Stimulated activated CD4-positive, alpha-beta T cell treated with anti-CD3 and anti-CD28 coated beads, Interleukin-12 subunit alpha, Interleukin-12 subunit beta, amount 100 ng/mL, for 4 hours (primary cell): ENCODE measurements at places on chromosomes 5 and 9.

DNA sequence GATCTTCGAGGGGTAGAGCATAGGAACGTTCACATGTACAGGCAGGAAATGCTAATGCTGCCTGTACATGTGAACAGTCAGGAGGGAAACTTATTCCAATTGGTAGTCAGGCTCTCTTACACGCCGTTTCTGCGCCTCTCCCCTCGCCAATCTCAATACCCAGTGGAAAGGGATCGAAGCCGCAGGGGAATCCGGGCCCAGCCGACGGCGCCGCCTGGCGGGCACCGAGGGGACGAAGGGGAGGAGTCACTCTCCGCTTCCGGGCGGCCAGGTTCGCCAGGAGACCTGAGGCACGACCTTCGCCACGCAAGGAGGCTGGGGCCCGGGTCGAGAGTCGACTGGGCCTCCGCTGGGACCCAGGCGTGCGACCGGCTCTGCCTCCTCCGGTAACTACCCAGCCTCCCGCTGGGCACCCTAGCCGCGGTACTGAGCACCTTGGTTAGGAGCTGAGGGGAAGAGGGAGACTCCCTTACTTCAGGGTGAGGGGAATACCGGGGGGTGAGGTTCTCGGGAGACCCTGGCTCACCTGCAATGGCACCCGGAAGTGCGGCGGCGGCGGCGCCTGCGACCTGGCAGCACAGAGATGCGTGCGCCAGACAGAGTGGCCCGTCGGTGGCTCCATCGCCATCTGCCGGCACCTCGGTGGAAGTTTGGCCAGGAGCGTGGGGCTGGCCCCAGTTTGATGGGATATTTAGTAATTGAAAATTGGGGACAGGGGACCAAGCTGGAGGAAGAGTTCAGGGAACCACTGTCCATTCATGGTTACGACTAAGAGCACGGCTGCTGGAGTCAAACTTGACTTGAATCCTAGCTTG lies at the start of gene PIGO:
Gene PIGO (minus strand): TSS at position 557 of the 815 bp plus-strand sequence. CDS start 1,026 bp downstream, outside the sequence.
- DNase-seq = peak; percentile 89

DNA sequence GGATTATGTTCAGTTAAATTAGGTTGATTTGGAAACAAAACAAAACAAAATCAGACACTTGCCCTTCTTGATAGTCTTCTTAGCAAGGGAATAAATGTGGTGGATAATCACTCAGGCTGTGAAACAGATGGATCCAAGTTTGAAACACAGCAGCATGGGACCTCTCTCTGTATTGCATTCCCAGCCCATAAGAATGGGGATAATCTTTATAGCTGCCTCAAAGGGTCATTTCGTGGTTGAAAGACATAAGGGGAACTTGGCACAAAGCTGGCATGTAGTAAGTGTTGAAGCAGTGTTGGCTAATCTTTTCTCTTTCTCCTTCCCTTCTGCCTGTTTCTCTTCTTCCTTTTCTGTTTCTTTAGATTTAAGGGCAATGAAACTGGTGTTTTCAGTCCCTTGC lies 333.9 kb upstream of the TLE4 start:
- DNase-seq = no peak

DNA sequence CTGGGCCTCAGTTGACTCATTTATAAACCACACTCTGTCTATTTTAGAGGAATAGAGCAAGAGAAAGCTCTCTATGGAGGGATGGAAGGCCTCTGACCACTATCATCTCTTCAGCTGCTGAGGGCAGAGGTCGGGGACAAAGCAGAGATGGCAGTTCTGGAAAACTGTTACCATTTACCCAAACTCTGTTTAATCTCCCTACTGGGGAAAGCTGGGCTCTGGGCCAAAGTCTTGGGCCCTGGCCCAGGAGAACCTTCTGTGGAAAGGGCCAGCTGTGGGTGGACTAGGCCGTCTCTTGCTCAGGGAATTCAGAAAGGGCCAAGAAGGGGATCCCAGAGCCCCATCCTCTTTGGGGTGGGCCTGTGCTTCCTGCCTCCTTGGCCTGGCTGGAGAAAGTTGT lies 100.0 kb downstream of the PSD2 start:
- DNase-seq = no peak

GRCh38 chr5:120638449-120638848 lies 174.3 kb downstream of the PRR16 start:
- DNase-seq = no peak

GRCh38 chr9:113635586-113635985 lies 172.1 kb downstream of the RGS3 start:
- DNase-seq = no peak

DNA sequence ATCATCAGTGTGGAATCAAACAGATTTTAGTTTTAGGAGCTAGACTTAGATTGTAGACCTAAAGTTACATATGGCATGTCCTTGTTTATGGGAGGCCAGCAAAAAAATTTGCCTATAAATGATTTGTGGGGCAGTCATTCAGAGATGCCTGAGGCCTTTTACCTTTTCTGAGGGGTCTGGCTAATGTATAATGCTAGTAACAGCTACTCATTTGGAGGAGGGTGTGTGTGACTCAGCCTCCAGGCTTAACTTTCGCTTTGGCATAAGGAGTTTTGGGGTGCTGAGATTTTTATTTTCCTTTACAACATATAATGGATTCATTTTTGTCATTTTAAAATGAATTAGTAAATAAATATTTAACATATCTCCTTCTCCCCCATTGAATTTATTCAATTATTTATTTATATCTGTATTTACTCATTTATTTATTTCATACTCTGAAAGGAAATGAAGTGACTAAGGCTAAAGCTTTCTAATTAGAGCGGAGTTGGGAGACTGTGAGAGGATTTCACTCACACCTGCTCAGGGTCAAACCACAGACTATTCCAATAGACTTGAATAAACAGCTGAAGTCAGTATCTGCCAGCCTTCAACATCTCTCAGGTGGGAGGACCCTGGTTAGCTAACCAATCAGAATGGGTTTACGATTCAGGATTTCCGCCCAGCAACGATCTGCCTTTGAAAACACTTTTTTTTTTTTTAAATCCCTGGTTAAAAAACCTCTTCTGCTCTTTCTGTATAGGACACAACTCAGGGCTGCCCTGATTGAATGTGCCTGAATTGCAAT lies 487.5 kb upstream of the SGCD start:
- no peak for DNase-seq

- no peak for DNase-seq
These were observed at the start of gene SLIT3 for GRCh38 chr5:169300468-169301385. Gene SLIT3, minus strand, starts transcription at chr5:169301139. Its CDS starts 430 bp downstream, at chr5:169300709.

GRCh38 chr9:134891053-134891452 lies 10.4 kb downstream of the FCN2 start:
- no peak for DNase-seq

DNA sequence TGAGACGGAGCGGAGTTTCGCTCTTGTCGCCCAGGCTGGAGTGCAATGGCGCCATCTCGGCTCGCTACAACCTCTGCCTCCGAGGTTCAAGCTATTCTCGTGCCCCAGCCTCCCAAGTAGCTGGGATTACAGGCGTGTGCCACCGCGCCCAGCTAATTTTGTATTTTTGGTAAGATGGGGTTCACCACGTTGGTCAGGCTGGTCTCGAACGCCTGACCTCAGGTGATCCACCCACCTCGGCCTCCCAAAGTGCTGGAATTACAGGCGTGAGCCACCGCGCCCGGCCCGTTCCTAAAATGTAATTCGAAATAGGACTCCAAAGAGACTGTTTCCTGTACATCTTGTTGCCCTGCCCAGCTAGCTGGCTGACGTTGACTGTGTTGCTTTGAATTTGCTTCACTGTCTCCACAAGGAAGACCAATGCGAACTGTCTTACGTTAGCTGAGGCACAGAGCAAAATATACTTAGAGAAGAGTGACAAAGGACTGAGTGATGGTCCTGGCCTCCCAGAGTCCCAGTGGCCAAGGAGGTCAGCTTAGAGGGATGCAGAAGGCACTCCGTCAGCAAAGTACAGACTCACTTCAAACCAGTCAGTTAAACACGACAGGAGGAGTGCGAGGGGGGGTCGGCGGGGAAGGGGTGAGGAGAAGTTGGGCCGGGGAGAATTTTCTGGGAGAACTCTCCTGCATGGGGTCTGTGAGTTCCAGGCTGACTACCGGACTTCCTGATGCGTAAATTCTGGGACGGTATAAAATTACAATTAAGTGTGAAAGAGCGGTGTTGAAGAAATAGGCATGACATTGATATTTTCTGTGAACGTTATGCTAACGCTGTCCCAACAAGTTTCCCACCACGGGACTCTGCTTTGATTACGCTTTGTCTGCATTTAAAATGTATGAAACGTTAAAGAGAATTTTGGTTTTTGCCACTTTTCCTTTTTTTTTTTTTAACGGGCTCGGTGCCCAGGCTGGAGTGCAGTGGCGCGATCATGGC lies 6.8 kb upstream of the TRIM41 start:
- no peak for DNase-seq

DNA sequence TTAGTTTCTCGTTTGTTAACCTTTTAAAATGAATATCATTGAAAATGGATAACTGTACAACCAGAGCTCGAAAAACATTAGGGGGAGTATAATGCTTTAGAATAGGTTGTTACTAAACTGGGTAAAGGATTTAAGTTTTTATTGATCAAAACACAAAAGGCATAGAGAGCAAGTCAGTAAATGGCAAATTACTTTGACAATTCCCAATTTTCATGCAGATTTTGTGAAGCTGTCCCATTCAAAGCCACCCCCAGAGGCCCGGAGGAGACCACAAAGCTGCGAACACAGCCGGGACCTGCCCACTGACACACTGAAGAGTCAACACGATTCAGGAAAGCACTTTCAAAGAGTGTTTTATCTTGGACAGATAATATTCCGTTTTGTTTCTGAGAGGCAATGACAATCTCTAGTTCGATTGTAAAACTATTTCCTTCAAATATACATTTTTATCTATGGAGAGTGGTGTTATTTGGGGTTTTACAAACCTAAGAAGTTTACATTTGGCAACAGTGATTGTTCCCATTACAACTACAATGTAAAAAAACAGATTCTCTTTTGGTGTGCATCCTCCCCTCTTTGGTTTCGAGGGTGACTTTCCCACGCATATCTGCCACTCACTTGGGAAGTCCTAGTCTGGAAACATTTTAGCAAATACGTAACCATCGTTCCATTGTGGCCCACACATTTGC lies 182.6 kb upstream of the TBCA start:
- no peak for DNase-seq

DNA sequence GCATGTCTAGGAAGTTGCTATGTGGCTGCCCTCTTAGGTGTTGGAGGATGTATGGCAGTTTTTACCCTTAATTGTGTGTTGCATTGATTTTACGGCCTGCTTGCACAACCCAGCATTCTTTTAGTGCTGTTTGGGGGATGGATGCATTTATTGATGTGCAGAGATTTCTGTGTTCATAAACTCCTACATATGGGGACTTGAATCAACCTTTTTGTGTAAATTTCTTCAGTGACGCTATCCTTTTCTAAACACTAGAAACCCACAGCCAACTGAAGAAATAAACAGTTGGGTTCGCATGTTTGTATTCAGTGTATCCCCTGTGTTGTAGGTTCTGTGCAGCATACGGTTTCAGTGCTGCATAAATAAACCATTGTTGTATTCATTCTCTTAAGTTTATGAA lies 263.7 kb downstream of the RASEF start:
- DNase-seq = no peak

- no peak for DNase-seq
These were observed 32.7 kb upstream of the ABCA1 start for GRCh38 chr9:104960662-104961061.

DNA sequence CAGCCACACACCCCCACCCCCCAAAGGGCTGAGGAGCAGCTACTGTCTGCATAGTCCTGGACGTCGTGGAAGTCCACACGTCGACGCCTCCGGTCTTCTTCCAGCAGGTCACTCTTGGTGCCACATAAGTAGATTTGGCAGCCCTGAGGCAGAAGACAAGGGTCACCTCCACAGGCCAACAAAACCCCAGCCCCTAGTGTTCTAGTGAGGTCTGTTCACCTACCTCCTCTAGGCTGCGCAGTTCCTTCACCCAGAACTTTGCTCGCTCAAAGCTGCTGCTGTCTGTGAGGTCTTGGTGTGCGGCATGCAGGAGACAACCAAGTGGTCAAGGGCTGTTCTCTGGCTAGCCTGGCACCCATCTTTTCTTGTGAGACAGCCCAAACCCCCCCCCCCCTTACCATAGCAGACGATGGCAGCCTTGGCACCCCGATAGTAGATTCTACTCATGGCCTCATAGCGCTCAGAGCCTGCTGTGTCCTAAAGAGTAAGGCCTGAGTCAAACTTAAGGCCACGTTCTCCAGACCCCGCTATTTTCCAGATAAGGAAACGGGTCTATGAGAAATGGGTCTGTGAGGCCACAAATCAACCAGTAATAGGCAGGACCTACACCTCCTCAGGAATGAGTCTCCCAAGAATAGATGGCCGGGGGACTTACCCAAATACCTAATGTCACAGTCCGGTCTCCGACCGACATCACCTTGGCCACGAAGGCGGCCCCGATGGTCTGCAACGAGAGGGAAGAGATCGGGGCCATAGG lies 987 bp downstream of the RAB24 start:
- no peak for DNase-seq

- no peak for DNase-seq
These were observed 124.3 kb downstream of the CCDC192 start for GRCh38 chr5:127827451-127827850.
